ENCODE measurements at places on chromosomes 16 and 17. TPM values are rescaled to one million over a fixed set of nuclear protein-coding genes. Genes with fewer than 3 reads are reported as not detected.

Gene SPATA32
- total RNA-seq: 0.17 TPM

Gene PIPOX
- not detected for total RNA-seq

Gene GDPD1
- total RNA-seq: 1.3 TPM

Gene FZD2
- 41.2 TPM for total RNA-seq

Gene RANBP10
- 8.7 TPM for total RNA-seq

Gene MEOX1
- not detected for total RNA-seq

Gene TNRC6A
- 25.7 TPM for total RNA-seq

Gene MEIOC
- total RNA-seq: 2.9 TPM

Gene SUZ12
- 24.5 TPM for total RNA-seq

Gene WNT9B
- total RNA-seq: not detected

Gene DUS1L
- total RNA-seq: 133 TPM
